ENCODE measurements at places on chromosomes 3 and 15. TPM values are rescaled to one million over a fixed set of nuclear protein-coding genes. Genes with fewer than 3 reads are reported as not detected.

DNA sequence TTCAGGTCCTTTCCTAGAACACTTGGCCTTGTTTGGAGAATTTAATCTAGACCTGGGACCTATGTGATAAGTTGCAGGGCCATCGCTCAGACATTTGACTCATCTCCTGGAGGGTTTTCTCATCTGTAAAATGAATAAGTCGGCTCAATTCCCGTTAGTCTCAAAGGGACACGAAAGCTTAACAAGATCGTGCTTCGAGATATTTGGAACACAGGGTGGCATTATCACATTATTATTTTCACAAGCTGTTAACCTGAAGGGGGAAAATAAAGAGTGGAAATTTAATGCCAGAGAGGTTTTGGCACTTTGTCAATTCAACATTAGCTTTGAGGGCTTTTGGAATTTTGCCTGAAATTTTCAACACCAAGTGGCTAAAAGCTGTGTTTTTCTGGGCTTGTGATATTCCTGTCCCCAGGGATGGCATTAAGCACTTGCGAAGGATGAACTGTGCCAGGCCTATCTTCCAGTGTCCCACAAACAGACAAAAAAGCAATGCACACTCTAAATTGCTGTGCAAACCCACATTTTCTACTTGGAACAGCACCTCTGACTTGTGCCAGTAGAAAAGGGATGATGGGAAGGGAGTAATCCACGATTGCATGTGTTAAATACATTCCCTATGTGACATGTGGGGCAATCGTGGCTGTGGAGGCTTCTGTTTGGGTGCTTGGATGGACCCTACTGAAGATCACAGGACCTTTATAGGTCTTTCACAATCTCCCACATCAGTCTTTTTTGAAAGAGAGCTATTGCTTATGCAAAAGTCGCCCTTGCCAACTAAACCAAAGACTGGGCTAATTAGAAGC lies 478.7 kb downstream of the MFSD1 start:
- no peak for DNase-seq

The FGF7 gene
- polyA plus RNA-seq: 30.4 TPM

DNA sequence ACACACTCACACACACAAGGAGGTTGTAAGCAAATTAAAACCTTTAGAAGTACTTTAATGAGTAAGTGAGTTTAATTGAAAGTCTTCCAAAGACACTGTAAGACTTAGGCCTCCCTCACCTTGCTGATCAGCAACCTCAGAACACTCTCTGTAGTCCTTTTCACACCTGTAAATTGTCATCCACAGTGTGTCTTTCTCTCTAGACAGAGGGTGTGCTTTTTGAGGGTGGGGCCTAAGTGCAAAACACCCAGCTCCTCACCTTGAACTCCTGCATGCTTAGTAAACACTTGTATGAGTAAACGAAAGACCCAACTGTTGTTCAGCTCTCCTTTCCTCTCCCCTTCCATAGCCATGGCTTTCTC lies 183.2 kb upstream of the IL12A start:
- DNase-seq: no peak

- no peak for DNase-seq
These were observed 3.9 kb downstream of the HYAL2 start for GRCh38 chr3:50318615-50319014.

GRCh38 chr3:141784096-141784495 lies 20.9 kb downstream of the GRK7 start:
- no peak for DNase-seq

DNA sequence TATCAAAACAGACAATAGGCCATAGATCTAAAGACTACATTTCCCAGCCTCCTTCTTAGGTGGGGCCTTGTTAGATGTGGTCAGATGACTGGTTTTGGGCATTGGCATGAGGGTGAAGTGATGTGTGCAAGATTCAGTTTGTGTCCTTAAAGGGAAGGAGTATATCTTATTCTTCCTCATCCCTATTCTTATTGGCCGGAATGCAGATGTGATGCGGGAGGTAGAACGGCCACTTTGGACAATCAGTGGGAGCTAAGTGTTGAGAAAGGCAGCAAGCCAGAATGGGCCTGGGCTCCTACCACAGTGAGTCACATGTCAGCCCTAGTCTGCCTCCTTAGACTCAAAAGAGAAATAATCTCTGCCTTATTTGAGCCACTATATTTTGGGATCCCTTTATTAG lies 89.8 kb upstream of the MEX3B start:
- no peak for DNase-seq

The NT5DC2 gene
- polyA plus RNA-seq: 186 TPM

DNA sequence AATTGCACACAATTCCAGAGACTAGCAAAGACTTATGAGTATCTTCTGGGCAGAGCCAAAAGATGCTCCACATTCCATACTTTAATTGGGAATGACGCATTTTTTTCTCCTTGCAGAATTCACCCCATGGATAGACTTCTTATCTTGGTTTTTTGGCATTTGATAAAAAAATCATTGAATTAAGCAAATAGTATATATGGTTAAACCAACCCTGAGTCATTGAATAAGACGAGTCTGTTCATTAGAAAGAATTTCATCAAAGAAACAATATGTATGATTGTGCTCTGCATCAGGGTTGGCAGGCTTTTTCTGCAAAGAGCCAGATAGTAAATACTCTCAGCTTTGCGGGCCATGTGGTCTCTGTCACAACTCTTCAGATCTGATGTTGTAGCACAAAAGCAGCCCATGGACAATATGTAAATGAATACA lies 9.2 kb upstream of the PDZRN3 start:
- DNase-seq: no peak

The TBC1D21 gene
- not detected for polyA plus RNA-seq

The ABTB1 gene
- polyA plus RNA-seq: 46.5 TPM

DNA sequence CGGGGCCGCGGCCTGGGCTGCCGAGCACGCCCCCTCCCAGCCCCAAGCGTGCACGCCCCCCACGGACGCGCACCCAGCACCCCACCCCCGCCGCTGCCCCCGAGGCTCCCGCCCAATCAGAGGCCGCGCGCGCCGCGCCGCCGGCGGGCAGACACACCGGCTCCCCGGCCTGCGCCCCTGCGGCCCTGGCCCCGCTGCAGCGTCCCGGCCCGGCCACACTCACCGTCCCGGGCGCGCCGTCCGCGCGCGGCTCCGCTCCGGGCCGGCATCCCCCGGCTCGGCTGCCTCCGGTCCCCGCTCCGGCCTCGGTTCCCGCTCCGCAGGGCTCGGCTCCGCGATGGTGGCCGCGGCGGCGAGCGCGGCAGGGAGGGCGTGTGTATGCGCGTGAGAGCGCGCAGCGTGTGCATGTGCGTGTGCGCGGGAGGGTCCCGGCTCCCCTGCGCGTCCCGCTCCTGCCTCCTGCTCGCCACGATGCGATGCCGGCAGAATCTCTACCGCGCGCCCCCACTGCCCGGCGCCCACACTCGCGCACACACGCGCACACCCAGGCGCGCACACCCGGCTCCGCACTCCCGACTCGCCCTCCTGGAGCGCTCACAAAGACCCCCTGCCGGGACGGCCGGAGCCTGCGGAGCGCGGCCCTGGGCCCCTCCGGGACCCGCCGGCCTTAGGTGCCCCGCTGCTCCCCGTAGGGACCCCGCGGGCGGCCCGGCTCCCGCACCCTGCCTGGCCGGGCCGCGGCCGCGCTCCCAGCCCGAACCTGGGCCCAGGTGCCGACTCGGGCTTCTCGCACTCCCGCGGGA lies 186.5 kb upstream of the LINGO1 start:
- DNase-seq: no peak

DNA sequence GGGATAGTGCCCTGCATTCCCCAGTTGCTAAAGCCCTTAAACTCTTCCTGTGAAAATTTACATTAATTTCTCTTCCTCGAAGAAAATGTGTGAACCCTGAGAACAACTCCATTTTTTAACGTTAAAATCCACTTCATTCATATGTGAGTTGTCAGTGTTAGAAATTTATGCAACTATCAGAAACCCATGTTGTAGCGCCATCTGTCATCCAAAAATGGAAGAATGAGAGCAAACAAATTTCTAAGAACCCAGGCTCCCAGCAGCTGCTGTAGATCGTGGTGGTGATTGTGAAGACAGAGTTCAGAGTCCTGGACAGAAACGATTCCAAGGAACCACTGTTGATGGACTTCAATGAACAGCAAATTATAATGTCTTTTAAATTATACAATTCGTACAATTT lies 179.7 kb upstream of the NDN start:
- no peak for DNase-seq

The CEMIP gene
- 497 TPM for polyA plus RNA-seq

GRCh38 chr3:119641416-119641815 lies 19.0 kb downstream of the POPDC2 start:
- DNase-seq: no peak

GRCh38 chr3:178709051-178709450 lies 172.8 kb downstream of the KCNMB2 start:
- DNase-seq: no peak

The ZNF621 gene
- 13.2 TPM for polyA plus RNA-seq

The SGO1 gene
- 1.6 TPM for polyA plus RNA-seq

DNA sequence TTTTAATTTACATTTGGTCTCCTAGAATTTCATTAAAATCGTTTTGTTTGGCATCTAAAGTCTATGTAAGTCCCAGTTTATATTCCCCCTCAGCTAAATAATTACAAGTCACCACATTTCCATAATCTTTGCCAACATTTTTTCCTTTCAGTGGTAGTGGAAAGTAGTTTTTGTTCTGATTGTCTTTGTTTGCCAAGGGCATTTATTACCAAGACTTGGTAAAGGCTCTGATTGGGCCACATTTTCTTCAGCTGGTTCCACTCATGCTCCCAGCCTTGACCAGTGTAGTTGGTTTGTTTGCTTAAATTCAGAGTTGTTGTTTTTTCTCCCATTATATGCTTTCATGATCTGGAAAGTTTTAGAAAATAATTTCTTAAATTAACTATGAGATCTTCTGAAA lies 153.4 kb upstream of the MME start:
- DNase-seq: no peak

DNA sequence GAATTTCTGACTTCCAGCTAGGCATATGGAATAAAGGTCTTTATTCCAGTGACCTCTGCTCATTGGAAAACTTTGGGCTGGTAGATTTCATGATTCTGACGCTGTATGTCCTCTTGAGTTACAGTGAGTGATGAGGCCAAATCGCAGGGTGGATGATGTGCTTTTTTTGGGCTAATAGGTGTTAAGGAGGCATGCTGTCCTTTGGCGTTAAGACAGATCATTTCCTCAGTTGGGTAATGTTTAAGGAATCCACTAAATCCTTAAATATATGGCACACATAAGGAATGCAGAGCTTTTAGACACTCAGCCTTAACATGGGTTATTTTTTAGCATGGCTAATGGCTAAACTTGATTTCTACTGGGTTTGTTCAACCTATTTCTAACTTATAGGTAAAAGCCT lies 87.9 kb downstream of the LPP start:
- DNase-seq: no peak

DNA sequence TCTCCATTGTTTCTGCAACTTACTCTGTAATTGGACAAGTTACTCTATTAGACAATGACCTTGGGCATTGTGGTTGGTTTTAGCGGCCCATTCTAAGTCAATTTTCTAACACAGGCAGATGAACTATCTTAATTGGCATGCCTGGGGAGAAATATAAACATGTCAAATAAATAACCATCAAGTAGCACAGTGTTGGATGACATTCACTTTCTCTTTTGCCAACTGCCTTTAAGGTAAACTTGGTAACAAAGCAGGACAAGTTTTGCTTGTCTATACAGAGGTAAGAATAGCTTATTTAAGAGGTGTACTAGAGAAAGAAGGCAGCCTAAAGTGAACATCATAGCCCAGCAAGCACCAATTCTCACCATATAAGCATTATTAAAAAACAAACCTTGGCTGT lies 599.6 kb downstream of the GBE1 start:
- DNase-seq: no peak

DNA sequence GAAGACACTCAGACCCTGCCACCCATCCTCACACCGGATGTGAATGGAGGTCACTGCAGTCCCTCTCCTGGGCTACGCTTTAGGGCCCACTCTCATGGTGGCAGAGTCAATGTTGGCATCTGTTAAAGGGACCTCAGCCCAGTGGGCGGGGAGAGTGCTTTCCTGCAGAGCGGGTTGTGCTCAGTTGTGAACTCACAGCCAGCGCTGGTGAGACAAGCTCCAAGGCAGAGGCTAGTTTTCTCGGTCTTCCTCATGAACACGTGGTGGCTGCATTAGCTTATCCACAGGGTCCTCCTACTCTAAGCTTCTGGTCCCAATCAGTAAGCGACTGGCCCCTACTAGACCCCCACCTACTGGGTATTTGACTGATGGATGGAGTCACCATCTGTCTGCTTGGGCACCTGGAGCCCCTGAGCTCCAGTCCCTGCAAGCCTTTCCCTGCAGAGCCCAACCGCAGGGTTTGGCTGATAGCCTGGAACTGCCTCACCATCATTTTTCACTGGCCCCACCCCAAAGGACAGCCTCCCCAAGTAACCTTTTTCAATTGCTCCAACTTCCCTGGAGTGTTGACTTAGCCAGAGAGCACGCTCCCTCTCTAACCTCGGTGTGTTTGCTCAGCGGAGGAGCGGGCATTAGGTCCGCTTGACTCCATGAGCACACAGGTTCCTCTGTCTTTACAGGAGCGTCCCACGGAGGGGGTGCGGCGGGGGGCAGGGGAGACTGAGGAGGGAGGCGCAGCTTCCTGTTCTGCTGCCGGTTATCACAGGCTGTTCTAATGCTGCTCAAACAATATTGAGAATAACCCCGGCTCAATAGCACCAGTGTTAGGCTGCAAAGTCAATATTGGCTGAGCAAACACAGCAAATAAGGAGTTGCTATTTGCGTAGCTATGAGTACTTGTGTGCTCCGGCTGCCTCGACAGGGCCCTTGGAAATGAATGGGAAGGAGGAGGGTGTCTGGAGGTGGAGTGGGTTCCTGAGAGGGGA lies 141.7 kb downstream of the RPLP1 start:
- no peak for DNase-seq

DNA sequence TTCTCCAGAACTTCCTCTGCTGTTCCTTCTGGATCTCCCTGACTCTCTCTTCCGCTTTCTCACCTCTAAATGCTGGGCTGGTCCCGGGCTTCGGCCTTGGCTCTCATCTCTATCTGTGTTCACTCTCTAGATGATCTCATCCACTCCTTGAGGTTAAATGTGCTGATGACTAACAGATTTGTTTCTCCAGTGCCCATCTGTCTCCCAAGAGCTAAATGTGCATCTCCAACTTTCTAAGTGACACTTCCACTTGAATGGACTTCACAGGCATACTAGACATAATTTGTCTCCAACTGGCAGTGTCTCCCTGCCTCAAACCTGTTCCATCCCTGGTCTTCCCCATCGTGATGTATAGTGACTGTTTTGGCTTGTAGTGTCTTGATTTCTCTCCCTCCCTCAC lies 95.3 kb downstream of the ITPR1 start:
- DNase-seq: no peak

DNA sequence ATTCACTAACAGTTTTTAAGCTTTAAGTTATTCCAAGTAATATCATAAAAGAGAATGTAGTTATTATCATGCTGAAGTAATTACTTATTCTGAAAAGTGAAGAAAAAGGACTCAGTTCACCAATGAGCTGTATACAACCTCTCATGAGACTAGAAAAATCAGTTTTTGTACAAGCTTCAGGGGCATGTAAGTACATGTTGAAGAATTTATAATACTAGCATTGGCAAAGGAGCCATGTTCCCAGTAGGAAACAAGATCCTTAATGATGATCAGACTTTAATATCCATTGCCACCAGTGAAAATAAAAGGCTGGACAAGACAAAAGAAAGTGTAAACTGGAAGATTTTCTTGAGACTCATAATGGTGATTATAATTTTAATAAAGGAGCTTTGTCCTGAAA lies 532.8 kb downstream of the PLOD2 start:
- no peak for DNase-seq

The ITIH3 gene
- 1.7 TPM for polyA plus RNA-seq

- DNase-seq: no peak
These were observed 73.9 kb downstream of the PEX5L start for GRCh38 chr3:179962629-179963387.

- DNase-seq: no peak
These were observed 217.9 kb upstream of the POU1F1 start for GRCh38 chr3:87494264-87494663.

- no peak for DNase-seq
These were observed 275.5 kb downstream of the PDCD6IP start for GRCh38 chr3:34073961-34074360.

The BNC1 gene
- 1.4 TPM for polyA plus RNA-seq

Measured in BJ (cell line).